ENCODE measurements at places on chromosomes 4 and X. TPM values are rescaled to one million over a fixed set of nuclear protein-coding genes. Genes with fewer than 3 reads are reported as not detected.

The SUPT20HL2 gene
- total RNA-seq, result not detected

The TGIF2LX gene
- not detected for total RNA-seq

The TLR2 gene
- total RNA-seq, result 0.32 TPM

The HSFX4 gene
- not detected for total RNA-seq

The L1CAM gene
- 0.09 TPM for total RNA-seq

The USP26 gene
- not detected for total RNA-seq

The PPA2 gene
- 61.6 TPM for total RNA-seq

The ZBTB33 gene
- 6.2 TPM for total RNA-seq

The TLL1 gene
- not detected for total RNA-seq

The PARM1 gene
- total RNA-seq, result 0.09 TPM

The KLF8 gene
- total RNA-seq, result 2.4 TPM

The SMIM10L2A gene
- 0.17 TPM for total RNA-seq

The HSFX1 gene
- total RNA-seq, result 0.94 TPM
